SW480 (cell line): ENCODE measurements at places on chromosomes 1 and 21.
A peak's percentile ranks its signal among the peaks of the same experiment; 100 is the strongest.

DNA sequence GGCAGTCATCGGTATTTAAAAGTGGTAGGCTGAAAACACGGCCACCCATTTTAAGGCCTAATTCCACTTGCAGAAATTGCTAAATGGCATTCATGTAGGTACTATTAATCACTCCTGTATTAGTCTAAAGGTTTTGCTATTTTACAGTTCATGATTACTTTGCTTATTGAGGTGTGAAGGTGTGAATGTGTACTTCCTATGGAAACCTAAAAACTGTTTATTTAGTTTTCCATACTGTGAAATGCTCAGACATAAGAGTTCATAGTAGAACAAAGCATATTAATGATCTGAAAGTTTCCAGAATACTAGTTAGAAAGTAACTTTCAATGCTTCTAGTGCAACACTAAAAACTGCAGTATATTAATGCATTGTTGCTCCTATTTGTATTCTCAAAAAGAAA, 69.8 kb downstream of the ITGB3BP start:
- DNase-seq = no peak

DNA sequence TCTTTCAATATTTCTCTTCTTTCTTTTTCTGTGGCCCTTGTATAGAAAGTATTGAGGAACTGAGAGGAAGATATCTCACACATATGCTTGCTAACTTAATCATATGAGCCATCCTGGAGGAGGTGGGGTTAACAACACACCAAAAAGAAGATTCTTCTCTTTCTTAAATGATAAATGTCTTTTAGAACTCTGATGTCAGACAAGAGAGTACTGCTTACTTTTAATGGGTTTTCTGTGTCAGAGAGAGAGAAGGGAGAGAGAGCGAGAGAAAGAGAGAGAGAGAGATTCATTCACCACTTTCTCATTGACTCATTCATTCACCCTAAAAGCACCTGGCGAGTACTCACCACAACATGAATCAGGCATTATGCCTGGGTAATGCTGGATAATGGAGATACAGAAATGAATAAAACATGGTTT, 250.3 kb upstream of the SGIP1 start:
- no peak for DNase-seq

DNA sequence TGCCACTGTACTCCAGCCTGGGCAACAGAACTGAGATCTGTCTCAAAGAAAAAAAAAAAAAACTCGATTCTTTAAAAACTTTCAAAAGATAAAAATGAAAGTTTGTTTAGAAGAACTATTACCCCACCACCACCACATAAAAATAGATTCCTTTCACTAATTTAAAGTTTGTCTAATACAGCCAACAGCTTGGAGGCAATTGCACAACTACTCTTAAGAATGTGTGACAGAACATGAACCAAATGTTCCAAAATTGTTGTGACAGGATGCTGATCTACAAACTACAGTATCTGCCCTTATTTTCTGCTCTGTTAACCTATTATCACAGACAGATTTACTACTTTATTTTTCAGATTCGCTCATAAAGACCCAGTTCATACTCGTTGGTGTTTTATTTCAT, 5.5 kb upstream of the TGFBR3 start:
- no peak for DNase-seq

DNA sequence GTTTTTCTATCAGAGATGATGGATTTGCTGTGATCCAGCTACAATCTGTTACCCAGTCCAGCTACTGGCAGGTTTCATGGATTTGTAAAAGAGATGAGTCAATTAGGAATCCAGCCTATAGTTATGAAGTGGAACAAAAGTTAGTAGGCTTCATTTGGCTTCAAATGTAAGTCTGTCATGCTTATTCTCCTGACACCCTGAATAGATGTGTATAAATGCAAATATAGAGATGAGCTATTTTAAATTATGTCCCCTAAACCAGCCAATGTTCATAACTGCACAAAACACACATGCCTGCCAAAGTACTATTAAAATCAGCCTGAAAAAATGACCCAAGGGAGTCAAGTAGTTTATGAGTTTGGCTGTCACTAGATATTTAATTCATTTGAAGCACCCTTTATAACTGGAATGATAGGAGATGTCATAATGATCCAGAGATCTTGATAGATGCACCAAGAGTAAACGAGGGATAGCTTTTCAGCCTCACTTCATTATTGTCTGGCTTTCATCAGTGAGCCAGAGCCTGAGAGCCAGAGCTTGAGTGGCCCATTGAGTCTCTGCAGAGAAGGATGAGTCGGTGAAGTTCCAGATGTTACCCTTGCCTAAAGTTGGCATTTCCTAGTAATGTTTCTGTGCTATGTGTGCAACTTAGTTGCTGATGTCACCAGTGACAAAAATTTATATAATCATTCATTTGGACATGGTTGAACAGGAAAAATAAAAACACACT, 11.8 kb upstream of the NTMT2 start:
- DNase-seq = no peak

DNA sequence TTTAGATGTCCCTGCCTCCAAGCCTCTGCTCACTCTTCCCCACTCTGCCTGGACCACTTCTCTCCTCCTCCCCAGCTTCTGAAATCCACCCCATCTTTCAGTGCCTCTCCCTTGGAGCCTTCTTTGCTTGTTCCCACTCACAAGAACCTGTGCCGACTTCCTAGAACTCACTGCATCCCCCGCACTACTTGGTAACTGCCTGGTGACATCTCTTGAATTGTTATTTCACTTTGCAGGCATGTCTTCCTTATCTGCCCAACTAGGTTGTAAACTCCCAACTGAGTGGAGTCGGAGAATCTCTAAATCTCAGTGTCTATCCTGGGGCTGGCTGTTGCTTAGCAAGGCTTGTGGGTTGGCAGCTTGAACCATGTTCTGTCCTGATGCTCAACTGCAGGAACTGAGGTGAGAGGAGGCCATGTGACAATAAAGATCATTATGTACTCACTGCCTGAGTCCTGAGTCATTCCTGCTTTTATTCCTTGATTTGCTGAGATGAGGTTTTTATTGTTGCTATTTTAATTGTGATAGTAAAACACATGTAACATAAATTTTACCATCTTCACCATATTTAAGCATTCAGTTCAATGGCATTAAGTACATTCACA, 3.9 kb downstream of the KPRP start:
- no peak for DNase-seq

DNA sequence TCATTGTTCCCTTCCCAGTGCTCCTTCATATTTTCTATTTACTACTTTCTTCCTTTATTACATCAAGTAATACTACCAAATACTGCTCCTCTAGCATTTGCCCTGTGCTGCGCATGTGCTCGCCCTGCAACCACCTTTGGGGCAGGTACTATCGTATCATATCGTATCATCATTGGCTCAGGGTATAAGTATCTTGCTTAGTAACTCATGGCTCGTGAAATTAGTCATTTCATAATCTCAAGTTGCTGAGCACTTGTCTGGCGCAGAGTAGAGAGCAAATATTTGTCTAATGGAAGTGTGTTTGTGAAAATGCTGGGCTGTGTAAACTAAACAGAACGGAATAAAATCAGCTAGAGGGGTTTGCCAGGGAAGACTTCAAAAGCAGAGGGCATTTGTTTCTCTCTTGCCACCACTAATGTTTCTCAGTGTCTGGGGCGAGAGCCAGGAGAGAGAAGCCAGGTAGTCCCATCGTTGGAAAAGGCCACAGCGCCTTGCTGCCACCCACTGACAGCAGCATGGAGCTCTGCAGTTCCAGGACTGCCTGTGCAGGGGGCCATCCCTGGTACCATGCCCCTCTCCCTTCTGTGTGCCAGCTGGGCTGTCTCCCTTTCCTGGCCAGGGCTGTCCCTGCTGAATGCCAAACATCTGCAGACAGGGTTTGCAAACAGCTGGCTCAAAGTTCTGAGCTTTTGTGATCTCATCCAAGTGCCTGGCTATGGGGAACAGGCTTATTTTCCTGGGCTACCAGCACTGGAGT, 20.0 kb upstream of the CPT2 start:
- DNase-seq = no peak

- no peak for DNase-seq
Observed at GRCh38 chr1:43980255-43981134, 1.5 kb downstream of the B4GALT2 start.

DNA sequence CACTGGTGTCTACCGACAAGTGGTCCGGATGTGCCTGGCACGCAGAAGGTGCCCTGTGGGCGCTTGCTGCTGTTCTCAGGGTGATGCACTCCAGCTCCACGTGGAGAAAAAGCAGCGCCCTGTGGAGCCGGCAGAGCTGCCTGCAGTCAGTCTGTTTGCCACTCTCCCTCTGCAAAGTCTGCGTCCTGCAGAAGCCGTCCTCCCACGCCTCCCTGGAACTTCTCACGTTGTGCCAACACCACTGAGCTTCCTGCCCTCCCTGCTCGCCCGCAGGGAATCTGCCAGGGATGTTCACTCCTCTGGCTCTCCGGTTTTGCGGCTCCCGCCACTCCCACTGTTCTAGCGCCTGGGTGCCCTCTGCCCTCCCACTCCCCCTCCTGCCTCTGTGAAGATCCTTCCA, 19.8 kb upstream of the UBXN10 start:
- DNase-seq = no peak

- no peak for DNase-seq
Observed at GRCh38 chr1:162038624-162039023, 15.0 kb upstream of the OLFML2B start.

DNA sequence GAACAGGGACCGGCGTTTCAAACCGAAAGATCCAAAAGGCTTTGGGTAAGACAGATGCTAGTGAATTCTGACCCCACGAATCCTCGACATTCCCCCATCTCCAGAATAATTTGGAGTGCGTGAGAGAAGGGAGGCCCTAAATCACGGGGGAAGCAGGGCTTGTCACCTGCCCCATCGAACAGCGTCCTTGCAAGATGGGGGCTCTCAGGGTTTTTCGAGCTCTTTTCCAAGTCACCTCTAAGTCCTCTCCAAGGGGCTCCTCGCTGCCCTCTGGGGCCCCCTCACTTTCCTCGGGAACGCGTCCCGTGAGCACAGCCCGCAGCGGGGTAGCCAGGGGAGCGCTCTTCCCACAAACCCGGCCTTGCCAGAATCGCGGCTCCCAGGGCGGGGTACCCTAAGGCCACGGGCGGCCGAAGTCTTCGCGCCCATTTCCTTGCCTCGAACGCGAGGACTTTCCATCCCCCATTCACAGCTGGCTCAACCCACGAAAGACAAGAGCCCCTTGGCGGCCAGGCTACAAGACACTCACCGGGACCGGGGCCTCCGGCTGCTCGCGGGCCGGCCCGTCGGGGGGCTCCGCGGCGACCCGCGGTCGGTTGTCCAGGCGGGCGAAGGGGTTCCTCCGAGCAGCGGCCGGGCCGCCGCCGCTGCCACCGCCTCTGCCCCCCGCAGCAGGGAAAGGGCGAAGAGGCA, 546 bp downstream of the DONSON start:
- DNase-seq = peak; percentile 41

GRCh38 chr1:206785182-206785765, 13.0 kb upstream of the IL10 start:
- no peak for DNase-seq

GRCh38 chr1:192808163-192808517, 699 bp upstream of the RGS2 start:
- no peak for DNase-seq

DNA sequence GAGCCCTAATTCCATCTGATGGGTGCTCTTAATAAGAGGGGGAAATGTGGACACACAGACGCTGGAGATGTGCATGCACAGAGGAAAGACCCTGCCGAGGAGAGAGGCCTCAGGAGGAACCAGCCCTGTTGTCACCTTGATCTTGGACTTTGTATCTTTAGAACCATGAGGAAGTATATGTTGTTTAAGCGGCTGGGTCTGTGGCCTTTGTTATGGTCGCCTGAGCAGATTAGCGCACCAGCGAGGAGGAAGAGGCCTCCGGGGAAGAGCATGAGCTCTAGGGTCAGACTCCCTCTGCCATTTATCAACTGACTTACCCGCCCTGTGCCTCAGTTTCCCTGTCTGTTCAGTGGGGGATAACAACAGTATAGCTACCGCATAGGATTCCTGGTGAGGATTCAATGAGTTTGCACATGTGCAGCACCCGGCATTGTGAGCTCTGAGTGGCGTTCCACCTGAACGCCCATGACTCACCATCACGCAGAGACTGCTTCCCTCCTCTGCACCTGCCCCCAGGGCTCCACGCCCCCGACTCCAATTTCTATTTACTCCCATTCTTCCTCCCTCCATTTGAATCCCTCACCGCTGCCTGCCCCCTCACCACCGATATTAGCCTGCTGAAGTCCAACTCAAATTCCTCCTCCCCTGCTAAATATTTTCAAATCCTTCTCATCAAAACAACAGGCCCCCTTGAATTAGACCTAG, 67.2 kb downstream of the ATP5PO start:
- DNase-seq = peak; percentile 20

DNA sequence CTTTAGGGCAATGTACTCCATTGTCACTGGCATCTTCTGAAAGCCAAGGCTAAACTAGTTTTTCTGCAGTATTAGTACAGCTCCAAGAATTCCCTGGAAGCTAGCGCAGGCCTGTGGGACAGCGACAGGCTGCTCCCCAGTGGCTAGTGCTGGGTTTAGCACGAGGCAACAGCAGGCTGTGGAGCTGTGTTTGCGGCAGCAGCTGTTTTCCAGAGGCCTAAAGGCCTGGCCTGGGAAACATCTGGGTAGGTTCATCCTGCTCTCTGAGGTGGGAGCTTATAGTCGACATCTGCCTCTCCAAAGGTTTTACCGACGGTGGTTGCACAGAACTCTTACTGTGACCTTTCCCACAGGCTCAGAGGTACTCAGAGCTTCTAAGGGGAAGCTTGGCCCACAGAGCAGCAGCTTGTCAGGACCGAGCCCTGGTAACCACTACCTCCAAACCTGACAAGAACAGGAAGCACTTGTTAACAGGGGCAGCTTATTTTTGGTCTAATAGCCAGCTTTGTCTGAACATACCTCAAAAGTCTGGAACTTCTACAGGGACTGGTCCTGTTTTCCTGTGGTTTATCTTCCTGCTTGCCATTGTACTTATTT, 17.2 kb downstream of the CC2D1B start:
- DNase-seq = no peak

DNA sequence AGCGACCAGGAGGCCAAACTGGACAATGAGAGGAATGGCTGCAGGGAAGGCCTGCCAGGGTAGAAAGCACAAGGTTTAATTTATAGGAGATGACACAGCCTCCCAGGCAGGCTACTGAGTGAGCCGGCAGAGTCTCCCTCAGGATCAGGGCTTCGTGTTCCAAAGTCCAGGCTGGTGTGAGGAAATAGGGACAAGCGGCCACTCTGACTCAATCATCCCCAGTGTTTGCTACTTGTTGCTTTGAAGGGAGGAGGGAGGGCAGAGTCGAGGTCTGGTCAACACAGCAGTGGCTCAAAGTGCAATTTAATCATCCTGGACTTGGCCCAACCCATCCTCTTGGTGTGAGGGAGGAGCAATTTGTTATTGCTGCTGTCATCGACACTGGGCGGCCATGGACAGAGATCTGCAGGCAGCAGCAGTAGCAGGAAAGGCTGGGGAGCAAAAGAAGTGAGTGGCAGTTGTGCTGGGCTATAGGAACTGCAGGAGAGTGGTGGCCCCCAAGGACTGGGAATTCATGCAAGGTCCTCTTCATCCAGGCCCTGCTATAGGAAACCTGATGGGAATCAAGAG, 27.5 kb downstream of the TBX15 start:
- peak; percentile 89 for DNase-seq

GRCh38 chr1:44263568-44264450, 50.5 kb downstream of the DMAP1 start:
- DNase-seq = no peak

- peak; percentile 8 for DNase-seq
Observed at GRCh38 chr1:50279622-50280330, 143.5 kb downstream of the DMRTA2 start.
